ENCODE measurements at places on chromosomes 6 and 20.

- no peak for DNase-seq
These were observed 2.0 kb downstream of the ZNF318 start for GRCh38 chr6:43367245-43367984.

DNA sequence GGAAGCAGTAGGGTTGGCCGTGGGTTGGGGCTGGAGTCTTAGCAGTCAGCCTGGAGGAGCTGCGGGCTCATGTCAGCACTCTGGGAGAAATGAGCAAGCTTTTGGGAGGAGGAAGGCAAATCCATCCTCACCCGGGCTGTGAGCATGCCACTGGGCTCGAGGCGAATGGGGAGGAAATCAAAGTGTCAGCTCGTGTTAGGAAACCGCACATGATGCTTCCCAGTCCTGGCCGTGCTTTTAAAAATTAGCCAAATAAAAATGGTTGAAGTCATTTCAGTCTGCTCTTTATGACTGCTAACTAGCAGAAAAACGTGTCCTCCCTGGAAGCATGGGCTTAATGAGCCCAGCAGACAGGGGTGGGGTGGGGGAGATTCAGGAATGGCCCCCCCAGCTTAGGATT lies 98.1 kb downstream of the NFATC2 start:
- no peak for DNase-seq

DNA sequence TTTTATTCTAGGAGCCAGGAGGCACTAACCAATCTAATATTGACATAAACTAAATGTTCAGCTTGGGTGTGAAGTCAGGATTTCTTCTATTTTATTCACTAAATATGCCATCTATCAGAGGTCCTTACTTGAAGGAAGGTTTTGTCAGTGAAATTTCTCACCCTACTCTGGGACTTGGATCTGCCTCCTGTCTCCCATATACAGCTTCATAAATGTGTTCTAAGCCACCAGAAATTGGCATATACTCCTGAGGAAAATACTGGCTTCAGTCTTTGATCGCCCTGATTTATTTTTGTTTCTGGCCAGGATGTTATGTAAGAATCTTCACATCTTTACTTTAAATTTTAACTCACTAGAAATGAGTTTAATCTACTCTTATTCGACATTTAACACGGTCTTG lies 647.7 kb downstream of the C6orf118 start:
- no peak for DNase-seq

DNA sequence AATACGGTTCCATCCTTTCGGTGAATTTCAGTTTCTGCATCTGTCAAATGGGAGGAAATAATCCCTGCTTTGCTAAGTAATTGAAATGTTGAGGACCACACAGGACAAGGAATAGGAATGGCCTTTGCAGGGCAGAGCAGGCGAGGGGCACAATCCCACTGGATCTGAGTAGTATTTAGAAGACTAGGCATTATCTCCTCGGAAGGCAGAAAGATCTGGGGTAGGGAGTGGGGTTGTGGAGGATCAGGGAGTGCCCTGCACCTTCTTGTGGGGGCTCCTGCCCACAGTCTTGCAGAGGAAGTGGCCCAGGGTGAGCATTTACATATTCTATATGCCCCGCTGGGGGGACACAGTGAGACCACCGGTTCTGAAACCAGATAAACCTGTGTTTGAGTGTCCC lies 87.1 kb upstream of the SIRPA start:
- no peak for DNase-seq

- no peak for DNase-seq
These were observed 83.0 kb downstream of the SCAND1 start for GRCh38 chr20:35871259-35871771.

DNA sequence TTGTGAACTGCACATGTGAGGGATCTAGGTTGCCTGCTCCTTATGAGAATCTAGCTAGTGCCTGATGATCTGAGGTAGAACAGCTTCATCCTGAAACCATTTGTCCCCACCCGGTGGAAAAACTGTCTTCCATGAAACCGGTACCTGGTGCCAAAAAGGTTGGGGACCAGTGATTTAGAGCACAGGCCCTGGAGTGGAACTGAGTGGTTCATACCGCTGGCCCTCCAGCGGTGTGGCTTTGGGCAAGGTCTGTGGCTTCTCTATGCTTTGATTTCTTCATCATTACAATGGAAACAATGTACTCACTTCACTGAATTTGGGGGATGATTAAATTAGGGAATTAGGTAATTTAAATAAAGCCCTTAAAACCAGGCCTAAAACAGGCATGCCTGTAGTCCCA lies 36.3 kb downstream of the CD164 start:
- no peak for DNase-seq

DNA sequence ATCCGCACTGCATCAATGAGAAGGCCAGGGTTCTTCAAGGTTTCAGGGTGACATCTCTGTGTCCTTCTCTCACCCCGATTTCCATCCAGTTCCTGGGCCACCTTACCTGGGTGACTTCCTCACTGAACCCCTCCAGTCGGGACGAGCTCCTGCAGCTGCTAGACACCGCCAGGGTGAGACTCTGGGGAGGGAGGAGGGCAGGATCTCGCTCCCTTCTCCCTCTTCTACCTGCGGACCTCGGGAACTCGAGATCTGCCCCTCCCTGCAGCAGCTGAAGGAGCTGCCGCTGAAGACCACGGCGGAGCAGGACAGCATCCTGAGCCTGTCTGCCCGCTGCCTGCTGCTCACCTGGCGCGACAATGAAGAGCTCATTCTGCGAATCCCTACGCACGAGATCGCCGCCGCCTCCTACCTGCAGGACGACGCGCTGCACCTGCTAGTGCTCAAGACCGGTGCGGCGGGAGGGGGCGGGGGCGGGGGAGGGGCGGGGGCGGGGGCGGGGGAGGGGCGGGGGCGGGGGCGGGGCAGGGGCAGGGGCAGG lies 7.5 kb downstream of the CCM2L start:
- DNase-seq, result no peak

DNA sequence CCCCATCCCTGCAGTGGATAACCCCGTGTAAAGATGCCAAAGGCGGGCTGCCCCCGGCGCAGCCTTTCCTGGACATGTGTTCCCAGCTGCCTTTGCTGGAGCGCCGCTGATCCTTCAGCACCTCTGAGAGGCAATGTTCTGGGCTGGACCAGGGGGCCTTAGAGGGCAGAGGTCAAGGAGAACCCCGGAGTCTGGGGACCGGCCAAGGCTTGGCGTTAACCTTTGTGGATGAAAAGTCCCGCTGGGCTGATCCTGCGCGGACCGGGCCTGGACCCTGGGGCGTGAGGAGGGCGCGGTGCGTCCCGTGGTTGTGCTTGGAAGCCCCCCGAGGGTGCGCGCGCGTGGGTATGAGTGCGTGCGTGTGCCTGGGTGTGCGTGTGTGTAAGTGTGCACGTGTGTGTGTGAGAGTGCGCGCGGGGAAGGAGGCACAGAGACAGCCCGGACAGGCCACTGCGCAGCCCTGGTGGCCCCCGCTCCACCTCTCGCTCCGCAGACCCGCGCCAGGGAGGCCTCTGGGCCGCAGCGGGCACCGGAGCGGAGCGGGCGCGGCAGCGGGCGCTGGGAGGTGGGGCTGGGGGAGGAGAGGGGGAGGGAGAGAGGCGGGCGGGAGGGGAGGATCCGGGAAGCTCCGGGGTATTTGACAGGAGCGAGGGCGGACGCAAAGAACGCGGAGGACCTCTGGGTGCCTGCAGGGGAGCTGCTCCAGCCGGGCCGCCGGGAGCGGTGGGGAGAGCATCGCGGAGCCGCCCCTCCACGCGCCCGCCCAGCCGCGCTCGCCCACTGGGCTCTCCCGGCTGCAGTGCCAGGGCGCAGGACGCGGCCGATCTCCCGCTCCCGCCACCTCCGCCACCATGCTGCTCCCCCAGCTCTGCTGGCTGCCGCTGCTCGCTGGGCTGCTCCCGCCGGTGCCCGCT lies at the start of gene SMOC2:
Gene SMOC2 (plus strand): TSS at position 665 of the 914 bp plus-strand sequence. CDS start 187 bp downstream, at position 852.
- DNase-seq, result peak; percentile 11

- DNase-seq, result no peak
These were observed 9.0 kb downstream of the OR2B6 start for GRCh38 chr6:27966044-27966443.

GRCh38 chr6:135537741-135538301 lies 40.3 kb upstream of the AHI1 start:
- no peak for DNase-seq

- no peak for DNase-seq
These were observed 344.1 kb upstream of the MARCKS start for GRCh38 chr6:113513086-113513485.

DNA sequence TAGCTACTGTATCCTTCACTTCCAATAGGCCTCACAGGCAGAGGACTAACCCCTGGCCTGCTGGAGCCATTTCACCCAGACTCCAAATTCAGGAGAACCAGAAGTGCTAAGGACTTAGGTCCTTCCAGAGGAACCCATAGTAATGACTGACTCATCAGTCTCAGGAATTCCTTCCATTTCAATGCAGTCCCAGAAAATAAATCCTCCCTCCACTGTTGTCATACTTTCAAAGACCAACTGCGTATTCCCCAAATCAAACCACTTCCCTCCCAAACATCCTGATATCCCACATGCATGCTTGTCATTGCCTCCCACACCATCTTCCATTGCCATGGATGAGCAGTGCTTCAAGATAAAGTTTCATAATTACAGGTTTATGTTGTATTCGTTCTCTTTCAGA lies 31.8 kb upstream of the NT5E start:
- no peak for DNase-seq

- DNase-seq, result no peak
These were observed 29.9 kb upstream of the BACH2 start for GRCh38 chr6:90326404-90327057.

DNA sequence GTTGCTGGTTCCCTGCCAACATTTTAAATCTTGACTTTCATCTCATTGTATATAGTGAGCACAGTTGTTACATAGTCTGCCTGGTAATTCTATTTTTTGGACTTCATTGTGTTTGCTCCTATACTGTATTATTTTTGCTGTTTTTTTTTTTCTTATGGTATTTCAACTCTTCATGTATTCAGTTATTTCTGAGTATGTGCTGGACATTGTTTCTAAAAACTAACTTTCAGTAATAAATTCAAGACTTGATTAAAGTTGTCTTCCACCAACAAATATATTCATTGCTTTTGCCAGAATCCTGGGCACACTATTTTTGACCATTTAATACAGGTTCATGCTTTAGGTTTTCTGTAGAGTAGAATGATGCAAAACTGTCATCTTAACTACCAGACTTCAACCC lies 698.3 kb downstream of the MAFB start:
- no peak for DNase-seq

DNA sequence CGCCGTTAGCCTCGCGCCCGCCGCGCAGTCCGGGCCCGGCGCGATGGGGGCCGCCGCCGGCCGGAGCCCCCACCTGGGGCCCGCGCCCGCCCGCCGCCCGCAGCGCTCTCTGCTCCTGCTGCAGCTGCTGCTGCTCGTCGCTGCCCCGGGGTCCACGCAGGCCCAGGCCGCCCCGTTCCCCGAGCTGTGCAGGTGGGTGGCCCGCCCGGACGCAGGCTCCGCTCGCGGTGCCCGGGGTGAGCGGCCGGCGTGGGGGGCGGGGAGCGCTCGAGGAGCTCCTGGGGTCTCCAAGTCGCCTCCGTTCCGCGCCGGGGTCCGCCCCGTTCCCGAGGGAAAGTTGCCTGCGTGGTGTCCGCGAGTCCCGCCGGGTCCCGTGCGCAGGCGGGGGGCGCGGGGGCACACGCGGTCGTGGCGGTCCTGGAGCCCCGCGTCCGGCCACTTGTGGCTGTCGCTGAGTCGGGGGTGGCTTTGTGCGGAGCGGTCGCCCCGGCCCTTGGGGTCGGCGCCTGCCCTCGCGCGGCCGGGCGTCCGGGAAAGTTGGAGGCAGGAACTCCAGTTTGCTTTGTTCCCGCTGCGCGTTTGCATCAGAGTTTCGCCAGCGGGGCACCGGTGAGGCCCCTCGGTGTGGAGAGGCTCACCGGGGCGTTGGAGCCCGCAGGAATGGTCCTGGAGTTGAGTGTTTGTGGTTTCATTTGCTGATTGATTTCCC lies 476 bp downstream of the IGF2R start:
- no peak for DNase-seq

DNA sequence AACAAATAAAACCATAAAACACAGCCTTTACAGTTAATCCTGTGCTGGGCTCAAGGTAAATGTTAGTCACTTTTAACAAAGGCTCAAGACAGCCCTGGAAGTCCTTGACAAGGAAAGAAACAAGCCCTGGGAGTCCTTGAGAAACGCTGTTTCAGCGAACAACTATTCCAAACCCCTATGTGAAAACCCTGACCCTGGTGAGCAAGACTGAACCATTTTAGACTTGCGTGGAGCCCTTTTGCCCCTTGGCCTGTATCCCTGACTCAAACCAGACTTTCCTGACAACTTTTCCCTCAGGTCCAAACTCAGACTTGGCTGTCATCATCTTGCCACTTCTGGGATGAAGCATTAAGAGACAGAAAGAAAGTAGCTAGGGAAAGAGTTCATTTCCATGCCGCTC lies 180.4 kb downstream of the AIG1 start:
- no peak for DNase-seq

DNA sequence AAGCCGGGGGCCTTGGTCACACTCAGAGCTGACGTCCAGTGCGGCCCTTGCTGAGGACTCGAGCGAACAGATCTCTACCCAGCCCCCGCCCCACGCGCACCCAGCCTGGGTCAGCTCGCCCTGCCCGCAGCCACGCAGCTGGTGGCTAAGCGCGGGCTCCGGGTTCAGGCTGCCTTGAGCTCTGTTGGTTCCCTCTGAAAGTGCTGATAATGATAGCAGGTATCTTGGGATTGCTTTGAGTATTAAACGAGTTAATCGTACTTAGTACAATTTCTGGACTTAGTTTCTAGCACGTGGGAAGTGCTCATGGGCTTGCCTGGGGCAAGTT lies 88.1 kb upstream of the TGM3 start:
- no peak for DNase-seq

GRCh38 chr6:53240761-53241160 lies 92.1 kb upstream of the GCM1 start:
- no peak for DNase-seq

- no peak for DNase-seq
These were observed 559.3 kb upstream of the IRAK1BP1 start for GRCh38 chr6:78308025-78308424.

- DNase-seq, result no peak
These were observed 165.3 kb upstream of the FAM83B start for GRCh38 chr6:54681267-54681666.

DNA sequence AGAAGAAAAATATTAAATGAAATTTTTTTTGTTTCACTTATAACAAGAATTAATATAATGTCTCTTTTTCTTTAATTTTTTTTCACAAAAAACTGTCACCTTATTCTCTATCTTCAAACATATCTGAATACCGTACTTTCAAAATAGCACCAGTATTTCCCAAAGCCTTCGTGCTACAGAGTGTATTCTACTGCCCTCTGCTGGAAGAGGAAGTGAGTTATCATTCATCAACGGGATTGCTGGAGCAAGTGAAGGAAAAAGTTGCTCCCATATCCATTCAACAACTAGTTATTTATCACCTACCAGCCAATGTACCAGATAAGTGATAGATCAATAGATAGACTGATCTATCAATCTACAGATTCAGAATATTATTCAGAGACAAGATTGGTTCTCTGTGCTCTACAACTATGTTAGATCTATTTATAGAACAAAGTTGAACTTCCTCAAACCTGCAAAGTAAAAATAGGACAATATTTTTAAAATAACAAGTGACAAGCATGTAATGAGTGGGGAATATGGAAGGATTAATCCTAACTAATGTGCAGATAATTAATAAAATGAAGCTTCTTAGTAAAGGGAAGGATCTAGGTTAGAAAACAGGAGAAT lies 26.7 kb upstream of the TFAP2B start:
- DNase-seq, result peak; percentile 19

GRCh38 chr20:33933469-33933909 lies 60.2 kb upstream of the RALY start:
- peak; percentile 86 for DNase-seq
